ENCODE measurements at places on chromosomes 6 and 20.

- DNase-seq, result no peak
Observed at GRCh38 chr6:83417880-83418663, 12.8 kb downstream of the ME1 start.

- no peak for DNase-seq
Observed at GRCh38 chr6:112235956-112236355, 18.4 kb downstream of the LAMA4 start.

GRCh38 chr6:4355241-4355640, 219.9 kb upstream of the ECI2 start:
- DNase-seq, result no peak

DNA sequence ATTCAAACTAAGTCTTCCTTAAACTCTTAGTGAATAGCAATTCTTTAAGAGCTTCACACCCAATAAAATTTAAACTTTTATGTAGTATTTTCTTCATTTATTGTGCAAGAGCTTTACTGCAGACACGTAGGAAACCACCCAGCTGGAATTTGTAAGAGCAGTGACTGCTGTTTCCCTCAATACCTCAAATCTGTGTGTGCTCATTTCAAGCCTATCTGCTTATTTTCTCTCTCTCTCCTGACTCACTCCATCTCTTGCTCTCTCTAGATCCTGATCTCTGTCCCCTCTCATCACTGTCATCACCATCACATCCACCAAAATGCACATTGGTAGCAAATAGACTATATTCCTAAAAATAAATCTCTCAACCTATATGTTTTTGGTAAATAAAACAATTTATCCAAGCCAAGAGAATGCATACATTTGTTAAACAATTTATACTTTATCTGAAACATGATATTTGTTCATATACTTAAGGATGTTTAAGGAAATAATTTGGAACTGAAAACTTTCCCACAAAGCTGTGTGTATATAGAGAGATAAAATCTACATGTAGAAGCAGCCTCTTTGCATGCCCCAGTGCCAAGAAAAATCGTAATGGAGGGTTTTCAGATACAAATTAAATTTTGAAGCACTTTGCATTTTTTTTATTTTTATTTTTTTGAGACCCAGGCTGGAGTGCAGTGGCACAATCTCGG, 273.0 kb downstream of the TFAP2A start:
- no peak for DNase-seq

GRCh38 chr6:97726378-97726777, 443.4 kb upstream of the MMS22L start:
- no peak for DNase-seq

DNA sequence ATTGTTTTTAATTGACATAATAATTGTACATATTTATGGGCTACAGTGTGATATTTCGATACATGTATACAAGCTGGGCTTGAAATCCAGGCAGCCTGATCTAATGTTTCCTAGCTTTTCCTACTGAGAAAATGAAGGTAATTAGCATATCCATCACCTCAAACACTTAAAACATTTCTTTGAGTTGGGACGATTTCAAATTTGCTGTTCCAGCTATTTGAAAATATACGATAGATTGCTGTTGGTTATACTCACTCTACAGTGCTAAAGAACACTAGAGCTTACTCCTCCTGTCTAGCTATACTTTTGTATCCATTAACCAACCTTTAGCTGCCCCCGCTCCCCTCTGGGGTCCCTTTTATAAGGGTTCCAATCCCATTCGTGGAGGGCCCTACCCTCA, 4.7 kb downstream of the LHFPL5 start:
- no peak for DNase-seq

- DNase-seq, result no peak
Observed at GRCh38 chr6:43450699-43451131, 4.6 kb downstream of the DLK2 start.

DNA sequence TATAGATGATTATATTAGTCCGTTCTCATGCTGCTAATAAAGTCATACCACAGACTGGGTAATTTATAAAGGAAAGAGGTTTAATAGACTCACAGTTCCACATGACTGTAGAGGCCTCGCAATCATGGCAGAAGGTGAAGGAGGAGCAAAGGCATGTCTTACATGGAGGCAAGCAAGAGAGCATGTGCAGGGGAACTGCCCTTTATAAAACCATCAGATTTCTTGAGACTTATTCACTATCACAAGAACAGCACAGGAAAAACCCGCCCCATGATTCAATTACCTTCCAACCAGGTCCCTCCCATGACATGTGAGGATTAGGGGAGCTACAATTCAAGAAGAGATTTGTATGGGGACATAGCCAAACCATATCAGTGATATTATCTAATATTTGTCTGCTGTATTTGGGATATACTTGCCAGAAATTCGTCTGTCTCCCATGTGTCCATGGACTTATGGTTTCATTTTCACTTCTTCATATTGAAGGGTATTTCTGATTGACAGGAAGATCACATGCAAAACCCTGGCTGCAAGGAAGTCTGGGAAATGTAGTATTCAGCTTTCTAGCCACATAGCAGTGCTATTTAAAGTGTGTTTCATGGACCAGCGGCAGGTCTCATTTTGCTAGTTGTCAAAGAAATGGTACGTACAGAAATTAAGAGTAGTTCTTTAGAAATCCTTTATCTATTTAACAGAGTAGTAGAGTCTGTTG, 50.5 kb upstream of the PAK5 start:
- DNase-seq, result no peak

Measured in activated B cell treated with CpG ODN at 0.5 μM for 24 hours (primary cell).